ENCODE measurements at places on chromosomes 5 and 9. TPM values are rescaled to one million over a fixed set of nuclear protein-coding genes. Genes with fewer than 3 reads are reported as not detected.

SPEF2 gene
- 0.88 TPM for total RNA-seq

TAF11L10 gene
- total RNA-seq, result not detected

DNA sequence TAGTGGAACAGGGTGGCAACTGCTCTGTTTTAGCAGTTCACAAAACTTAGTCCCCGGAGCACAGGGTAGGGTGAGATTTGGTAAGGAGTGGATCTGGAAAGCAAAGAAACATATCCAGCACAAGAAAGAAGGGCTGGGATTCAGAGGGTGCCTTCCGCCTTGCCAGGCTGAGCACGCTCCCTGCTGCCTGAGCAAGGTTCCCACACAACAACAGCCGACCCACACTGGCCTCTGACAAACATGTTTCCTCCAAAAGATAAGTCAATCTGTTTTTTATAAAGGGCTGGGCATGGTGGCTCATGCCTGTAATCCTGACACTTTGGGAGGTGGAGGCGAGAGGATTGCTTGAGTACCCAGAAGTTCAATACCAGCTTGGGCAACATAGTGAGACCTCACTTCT lies 45.8 kb downstream of the RAB3C start:
- DNase-seq, result no peak

DEPDC1B gene
- 22.6 TPM for total RNA-seq

PCDH12 gene
- total RNA-seq, result 12.1 TPM

DNA sequence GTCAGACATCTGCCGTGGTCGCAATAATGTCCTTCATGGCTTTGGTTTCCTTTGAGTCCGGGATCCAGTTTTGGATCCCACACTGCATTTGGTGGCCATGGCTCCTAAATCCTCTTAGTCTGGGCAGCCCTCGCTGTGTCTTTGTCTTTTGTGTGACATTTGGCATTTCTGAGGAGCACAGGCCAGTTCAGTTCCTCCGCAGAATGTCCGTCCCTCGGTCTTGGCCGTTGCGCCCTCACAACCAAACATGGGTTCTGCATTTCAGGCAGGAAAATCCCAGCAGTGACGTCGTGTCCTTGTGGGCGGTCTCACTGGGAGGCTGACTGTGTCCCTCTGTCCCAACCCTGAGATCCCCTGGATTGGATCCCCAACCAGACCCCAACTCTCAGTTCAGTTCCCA lies 172.9 kb upstream of the PPP1R26 start:
- DNase-seq, result no peak

GRCh38 chr5:106601620-106602019 lies 1069.1 kb downstream of the EFNA5 start:
- no peak for DNase-seq

Measured in pulmonary artery endothelial cell (primary cell).